NCI-H1092 treated with DMSO at 0.1 percent for 48 hours (cell line): ENCODE measurements at places on chromosomes 12 and 14.

GRCh38 chr14:74836251-74836960 lies 39.5 kb downstream of the PROX2 start:
- no peak for DNase-seq

DNA sequence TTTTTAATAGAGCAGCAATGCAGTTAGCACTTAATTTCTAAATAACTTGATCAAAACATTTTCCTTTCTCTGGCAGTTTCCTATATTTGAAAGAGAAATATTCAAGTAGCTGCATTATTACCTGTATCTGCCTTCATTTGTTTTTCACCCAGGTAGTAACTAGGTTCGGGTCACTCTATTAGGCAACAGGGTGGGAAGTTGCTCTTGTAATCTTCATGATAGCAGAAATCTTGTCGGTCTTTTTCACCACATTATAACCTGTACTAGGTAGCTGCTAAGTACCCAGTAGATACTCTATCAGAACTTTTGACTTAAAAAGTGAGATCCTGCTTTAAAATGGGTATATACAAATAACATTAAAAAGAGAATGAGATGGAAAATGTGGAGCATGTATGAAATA lies 2.4 kb upstream of the PIK3C2G start:
- no peak for DNase-seq

DNA sequence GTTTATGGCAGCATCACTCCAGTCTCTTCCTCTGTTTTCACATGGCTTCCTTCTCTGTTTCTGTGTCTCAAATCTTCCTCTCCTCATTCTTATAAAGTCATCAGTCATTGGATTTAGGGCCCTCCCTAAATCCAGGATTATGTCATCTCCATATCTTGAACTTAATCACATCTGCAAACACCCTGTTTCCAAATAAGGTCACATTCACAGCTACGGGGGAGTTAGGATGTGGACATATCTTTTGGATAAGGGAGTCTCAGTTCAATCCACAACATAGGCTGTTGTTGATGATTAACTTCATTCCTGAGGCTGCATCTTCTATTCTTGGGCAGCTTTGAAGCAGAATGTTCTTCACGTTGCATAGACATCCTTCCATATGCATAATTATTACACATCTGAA lies 40.3 kb upstream of the NTF3 start:
- no peak for DNase-seq

GRCh38 chr12:130498589-130499385 lies 161.1 kb downstream of the PIWIL1 start:
- DNase-seq = no peak
